RWPE1 (cell line): ENCODE measurements at places on chromosomes 11 and 22.

- DNase-seq: no peak
Measured at GRCh38 chr11:1348146-1348795, 38.8 kb upstream of the TOLLIP start.

DNA sequence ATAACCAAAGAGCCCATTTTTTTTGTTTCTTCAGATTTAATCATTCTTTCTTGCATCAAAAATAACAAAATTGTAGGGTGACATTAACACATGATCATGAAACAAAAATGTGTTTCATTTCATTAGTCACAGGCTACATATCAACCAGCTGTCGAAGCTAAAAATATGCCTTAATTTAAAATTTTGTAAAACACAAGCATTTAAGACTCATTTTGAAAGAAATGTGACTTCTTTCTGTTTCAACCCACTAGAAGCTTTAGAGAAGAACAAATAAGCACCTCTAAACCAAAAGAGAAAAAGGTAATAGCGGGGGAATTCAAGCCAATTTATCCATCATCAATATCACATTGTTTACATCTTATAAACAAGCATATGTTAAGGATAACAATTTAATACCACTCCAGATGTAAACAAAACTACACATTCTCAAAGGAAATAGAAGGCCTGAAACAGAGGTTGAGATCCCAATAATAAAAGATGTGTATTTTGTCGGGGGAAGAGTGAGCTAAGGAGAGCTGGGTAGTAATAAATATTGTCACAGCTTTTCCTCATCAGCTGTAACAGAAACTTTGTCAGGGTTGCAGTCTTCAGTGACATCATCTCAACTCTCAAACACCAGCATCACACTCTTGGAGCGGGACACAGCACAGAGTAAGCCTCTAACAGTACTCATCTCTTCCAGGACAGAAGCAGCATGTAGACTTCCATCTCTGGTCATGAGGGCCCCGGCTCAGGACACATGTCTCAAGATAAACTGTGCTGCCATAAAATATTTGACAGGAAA is 42.0 kb downstream of the ALG9 start:
- DNase-seq: no peak

- DNase-seq: no peak
Measured at GRCh38 chr11:131441051-131441810, 70.8 kb downstream of the NTM start.

DNA sequence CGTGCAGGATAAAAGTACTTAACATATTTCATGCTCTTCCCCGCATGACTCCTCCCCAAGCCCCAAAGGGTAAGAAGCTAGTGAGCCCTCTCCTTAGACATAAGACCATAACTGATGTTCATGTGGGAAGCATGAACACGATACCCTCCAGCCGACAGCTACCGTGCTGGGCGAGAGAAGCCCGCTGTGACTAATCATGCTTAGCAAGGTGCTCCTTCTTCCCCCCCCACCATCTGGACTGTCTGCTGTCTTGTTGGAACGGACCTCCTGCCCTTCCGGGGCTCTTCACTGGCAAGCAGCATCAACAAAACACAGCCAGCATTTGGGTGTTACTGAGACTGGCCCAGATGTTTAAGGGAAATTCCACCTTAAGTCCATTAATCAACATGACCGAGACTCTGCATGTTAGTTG is 200.6 kb downstream of the DBX1 start:
- DNase-seq: no peak

GRCh38 chr11:75239531-75240290 is 863 bp upstream of the TPBGL start:
- DNase-seq: no peak

- no peak for DNase-seq
Measured at GRCh38 chr11:114056409-114056808, 3.1 kb upstream of the ZBTB16 start.

- DNase-seq: no peak
Measured at GRCh38 chr11:130122141-130122575, 37.4 kb upstream of the ST14 start.

- no peak for DNase-seq
Measured at GRCh38 chr11:93073026-93073425, 103.6 kb downstream of the MTNR1B start.

GRCh38 chr22:26066534-26066933 is 102.7 kb upstream of the SEZ6L start:
- DNase-seq: no peak

DNA sequence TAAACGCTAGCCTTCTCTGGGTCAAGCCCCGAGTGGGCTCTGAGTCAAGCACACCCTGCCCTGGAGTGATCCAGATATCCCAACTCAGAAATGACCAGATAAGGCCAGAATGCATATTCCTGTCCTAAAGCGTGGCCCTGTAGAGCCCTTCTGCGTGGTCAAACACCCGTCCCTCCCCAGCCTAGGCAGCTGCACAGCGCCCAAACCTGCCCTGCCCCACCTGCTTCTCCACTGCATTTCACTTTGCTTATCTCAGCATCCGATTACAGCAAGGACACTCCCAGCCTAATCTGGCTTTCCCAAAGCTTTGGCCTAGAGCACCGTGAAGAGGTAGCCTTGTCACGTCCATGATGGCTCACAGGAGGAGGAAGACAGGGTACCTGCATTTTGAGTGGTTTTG is 11.9 kb upstream of the TMPRSS4 start:
- no peak for DNase-seq

GRCh38 chr22:44330744-44331660 is 18.3 kb upstream of the SHISAL1 start:
- DNase-seq: no peak

GRCh38 chr11:76236092-76236999 is 30.0 kb upstream of the WNT11 start:
- peak; percentile 72 for DNase-seq

GRCh38 chr22:34763496-34763895 is 302.5 kb upstream of the ISX start:
- DNase-seq: no peak

- DNase-seq: no peak
Measured at GRCh38 chr11:65424205-65425104, 1.9 kb downstream of the NEAT1 start.

GRCh38 chr11:59767225-59767611 is 12.0 kb downstream of the STX3 start:
- no peak for DNase-seq

GRCh38 chr11:107860688-107861087 is 2.1 kb upstream of the SLC35F2 start:
- DNase-seq: no peak

- no peak for DNase-seq
Measured at GRCh38 chr22:42500836-42501179, 18.8 kb downstream of the RRP7A start.

DNA sequence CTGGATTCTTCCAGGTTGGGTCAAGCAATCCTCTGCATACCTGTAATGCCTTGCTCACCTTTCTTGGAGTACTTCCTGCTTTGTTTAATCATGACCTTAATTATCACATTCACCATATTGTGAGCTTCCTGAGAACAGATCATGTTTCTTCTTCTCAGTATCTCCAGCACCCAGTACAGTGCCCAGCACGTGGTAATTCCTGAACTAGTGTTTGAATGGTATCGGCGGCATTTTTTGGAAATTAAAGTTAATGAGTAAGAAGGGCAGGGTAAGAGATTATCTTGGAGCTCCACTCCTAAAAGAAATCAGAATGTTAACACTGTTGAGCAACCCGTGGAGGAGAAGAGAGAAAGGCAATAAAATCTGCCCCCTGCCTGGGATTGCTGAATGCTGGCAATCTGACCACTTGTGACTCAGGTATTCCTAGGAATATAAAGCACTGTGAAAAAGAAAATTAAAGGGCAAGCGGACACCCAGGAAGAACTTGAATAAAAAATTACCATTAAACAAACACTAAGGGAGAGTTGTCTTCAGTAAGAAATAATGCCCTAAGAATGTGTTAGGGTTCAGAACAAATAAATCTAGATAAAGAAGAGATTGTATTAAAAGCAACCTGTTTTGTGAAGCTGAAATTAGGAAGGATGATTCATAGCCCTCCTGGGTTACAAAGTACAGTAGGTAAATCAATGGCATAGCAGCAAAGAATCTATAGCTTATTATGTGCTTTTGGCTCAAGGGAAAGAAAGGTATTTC is 92.9 kb downstream of the PDHX start:
- peak; percentile 83 for DNase-seq

DNA sequence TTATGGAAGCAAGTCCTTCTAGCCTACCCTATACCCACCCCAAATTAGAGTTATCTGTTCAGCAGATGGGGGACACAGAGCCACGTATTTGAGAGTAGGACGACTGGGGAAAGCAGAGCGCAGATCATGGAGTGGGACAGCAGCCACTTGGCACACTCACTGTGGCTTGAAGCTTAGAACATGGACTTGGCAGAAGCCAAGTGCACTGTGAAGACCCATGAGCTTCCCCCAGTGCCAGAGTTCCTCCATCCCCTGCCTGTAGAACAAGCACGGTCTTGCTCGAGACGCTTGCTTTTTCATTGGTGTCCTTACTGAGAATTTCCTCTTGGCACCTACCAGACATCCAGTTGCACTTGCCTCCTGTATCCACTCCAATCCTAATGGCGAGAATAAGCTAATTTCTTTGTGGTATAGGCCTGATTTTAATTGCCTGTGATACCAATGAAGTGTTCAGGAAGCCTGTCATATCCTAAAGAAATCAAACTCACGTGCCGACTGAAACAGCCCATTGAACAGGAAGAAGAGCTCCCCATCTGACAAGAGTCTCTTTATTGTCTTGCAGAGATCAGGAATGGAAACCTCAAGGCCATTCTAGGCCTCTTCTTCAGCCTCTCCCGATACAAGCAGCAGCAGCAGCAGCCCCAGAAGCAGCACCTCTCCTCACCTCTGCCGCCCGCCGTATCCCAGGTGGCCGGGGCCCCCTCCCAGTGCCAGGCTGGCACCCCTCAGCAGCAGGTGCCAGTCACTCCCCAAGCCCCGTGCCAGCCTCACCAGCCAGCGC is 166.9 kb downstream of the NAV2 start:
- DNase-seq: no peak

- DNase-seq: no peak
Measured at GRCh38 chr11:44870181-44870580, 80.5 kb downstream of the TP53I11 start.

DNA sequence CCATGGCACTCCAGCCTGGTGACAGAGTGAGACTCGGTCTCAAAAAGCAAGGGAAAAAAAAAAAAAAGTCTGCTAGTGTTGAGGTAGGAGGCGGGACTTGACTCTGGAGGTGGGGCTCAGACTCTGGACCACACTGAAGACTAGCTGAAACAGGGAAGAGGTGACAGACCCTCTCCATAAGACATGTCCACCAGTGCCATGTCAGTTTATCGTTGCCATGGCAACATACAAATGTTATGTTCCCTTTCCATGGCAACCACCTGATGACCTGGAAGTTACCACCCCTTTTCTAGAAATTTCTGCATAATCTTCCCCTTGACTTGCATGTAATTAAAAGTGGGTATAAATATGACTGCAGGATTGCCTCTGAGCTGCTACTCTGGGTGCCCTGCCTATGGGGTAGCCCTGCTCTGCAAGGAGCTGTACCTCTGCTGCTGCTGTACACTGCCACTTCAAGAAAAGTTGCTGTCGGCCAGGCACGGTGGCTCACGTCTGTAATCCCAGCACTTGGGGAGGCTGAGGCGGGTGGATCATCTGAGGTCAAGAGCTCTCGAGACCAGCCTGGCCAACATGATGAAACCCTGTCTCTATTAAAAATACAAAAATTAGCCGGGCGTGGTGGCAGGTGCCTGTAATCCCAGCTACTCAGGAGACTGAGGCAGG is 55.1 kb downstream of the KIAA1671 start:
- DNase-seq: no peak

DNA sequence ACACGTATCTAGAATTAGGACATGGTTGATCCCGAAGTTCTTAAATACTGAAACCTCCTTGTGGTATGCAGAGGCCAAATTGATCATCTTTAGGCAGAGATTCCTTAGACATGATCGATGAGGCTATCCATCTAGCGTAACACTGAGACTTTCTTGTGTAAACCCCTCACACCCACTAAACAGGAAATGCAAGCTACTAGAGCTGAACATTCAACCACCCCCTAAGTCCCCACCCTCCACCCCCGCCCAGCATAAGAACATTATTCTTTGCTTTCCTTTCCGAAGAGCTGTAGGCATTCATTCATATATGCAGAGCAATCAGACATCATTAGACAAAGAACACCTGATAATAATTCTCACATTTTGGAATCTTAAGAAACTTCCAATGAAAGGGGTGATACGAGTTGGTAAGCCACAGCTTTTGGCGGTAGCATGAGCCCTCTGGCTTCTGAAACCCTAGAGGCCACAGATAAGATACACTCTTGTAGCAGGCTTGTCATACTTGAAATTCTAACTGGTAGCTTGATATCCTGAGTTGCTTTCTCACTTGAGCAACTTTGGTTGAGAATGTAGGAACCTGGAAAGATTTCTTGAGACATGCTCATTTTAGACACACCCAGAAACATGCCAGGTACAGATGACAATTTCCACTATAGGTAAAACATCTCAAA is 42.2 kb downstream of the FLI1 start:
- no peak for DNase-seq

DNA sequence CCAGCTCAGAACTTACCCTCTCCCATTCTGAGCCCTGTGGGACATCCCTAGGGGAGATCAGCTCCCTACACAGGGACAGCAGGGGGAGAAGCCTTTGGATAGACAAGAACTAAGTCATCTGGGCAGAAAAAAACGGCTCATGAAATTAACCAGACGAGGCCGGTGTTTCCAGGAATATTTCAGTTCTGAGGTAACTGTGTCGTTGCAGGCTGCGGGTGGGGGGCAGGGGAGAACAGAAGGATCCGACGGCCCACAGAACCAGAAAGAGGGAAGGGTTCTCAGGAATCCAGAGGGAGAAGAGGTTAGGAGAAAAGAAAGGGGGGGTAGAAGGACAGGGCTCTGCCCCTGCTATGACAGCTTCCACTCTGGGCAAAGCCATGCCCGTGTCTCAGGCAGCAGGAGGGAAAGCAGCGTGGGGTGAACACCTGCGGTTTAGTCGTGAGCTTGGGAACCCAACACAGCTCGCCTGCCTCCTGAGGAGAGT is 3.6 kb downstream of the CLCF1 start:
- no peak for DNase-seq

GRCh38 chr11:110728883-110729282 is 16.6 kb upstream of the ARHGAP20 start:
- no peak for DNase-seq

- no peak for DNase-seq
Measured at GRCh38 chr11:19502691-19503253, 209.9 kb upstream of the NAV2 start.

GRCh38 chr11:60810569-60810968 is 25.4 kb downstream of the MS4A10 start:
- DNase-seq: no peak

GRCh38 chr11:62030071-62030684 is 62.7 kb upstream of the FTH1 start:
- DNase-seq: no peak

DNA sequence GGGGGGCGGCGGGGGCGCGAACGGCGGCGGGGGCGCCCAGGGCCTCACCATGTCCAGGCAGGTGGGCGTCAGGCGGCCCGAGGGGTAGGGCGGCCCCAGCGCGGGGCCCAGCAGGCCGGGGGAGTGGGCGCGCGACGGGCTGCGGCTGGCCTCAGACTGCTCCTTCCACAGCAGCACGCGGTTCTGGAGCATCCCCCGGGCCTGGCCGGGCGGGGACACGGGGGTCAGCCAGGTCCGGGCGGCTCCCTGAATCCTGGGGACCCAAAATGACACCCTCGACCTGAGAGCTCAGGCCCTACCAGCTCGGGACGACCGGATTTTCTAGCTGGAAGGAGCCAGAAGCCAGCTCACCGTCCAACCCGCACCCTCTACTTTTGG is 5.5 kb upstream of the SLC16A8 start:
- DNase-seq: no peak
